ENCODE measurements at places on chromosomes 12 and 14. TPM values are rescaled to one million over a fixed set of nuclear protein-coding genes. Genes with fewer than 3 reads are reported as not detected.

The GNB3 gene
- 0.52 TPM for total RNA-seq

The DCN gene
- total RNA-seq, result 301 TPM

The IFI27 gene
- 38.6 TPM for total RNA-seq

The RERGL gene
- total RNA-seq, result not detected

The RERG gene
- 13.8 TPM for total RNA-seq

The SERPINA9 gene
- not detected for total RNA-seq

The TAS2R46 gene
- total RNA-seq, result not detected

The LACRT gene
- not detected for total RNA-seq

The NKX2-1 gene
- total RNA-seq, result not detected

The KRT2 gene
- not detected for total RNA-seq
